ENCODE measurements at places on chromosomes 11 and 22.

DNA sequence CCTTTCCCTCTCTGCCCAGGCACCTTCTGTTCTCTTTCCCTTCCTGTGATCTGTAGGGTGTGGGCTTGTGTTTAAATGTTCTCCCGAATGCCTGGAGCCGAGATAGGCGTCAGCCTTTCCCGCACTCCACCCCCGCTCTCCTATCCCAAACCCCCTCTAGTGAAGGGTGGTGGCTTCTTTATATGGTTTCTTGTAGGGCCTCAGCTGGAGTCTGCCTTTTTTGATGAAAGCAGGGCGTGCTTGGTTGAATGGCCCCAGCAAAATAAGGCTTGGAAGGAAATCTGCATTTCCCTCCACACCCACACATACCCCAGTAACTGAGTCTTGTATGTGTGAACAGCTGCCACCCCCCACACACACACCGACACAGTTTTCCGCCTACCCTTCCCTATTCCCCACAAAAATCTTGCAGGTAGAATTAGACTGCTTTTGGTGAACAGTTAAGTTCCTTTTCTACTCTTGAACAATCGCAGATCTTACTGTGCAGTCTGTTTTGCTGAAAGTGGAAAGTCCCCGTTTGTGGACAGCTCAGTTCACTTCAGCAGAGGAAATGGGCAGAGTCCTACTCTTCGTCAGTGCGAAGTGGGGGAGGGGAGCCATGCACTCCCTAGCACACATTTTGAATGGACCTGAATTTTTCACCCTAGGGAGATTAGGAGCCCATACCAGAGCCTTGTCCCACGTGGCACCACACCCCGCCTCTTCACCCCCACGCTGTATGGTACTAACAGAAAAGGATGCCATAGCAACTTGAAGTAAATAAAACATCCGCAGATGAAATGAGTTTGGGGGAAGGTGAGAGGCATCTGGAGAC lies 25.5 kb upstream of the GRK2 start:
- peak; percentile 32 for DNase-seq

DNA sequence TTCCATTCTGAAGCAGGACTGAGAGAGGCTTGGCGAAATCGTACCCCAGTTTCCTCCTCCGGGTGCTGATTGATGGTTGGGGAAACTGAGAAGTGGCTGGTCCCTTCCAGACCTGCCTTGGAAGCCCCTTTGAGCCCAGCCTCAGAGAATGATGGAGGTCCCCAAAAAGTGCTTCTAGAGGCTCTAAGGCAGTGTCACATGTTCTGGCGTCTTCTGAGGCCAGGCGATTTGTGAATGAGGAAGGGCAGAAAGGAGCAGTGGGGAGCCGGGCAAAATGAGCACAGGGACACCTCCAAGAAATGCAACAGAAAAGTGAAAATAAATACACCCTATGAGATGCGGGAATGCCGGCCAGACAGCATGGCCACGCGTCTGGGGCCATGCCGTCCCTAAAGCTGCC lies 1.0 kb upstream of the LIF start:
- DNase-seq: no peak

- no peak for DNase-seq
These were observed 6.3 kb downstream of the AKIP1 start for GRCh38 chr11:8917157-8917825.

DNA sequence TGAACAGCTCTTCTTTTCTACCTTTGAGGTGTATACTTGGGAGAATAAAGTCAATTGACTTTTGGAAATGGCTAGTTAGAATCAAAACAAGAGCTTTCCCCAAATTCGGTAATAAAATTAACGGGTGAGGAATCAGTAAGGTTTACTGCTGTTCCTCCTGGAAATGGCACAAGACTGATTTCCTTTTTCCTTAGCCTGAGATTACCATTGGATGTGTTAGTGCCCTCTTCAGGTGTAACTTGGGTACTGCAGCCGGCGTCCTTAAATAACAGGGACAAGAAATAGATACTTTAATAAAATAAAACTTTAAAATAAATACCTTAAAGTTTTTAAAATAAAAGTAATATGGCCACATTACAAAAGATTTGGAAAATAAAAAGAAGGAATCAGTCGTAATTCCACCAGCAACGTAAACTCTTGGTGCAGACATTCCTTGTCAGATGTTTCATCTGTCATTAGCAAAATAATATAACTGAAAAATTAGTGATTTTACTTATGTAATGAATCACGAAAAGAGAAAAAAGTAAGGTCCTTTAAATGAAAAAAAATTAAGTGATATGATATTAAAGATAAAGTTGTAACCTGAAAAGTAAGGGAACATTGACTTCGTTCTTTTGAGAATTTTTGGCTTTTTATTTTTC lies 29.7 kb downstream of the ZFTA start:
- peak; percentile 57 for DNase-seq

- no peak for DNase-seq
These were observed 356.3 kb upstream of the CCDC90B start for GRCh38 chr11:83642500-83642899.

- DNase-seq: no peak
These were observed 9.3 kb downstream of the SLC37A2 start for GRCh38 chr11:125072218-125072960.

DNA sequence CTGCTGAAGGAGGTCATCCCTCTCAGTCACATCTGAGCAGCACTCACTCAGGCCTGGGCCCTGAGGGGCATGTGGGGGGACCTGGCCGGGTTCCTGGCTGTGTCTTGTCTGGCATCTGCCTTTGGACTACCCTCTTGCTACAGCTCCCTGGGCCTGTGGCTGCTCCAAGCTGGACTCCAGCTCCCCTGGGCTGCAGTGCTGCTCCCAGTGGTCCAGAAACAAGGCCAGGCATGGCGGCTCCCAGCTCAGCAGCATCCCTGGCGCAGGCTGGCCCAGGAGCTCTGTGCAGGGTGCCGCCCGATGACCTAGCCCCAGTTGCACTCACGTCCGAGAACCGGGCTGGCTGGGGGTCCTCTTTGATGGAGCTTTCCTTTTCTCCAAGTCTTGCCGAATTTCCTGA lies 5.3 kb downstream of the CDPF1 start:
- no peak for DNase-seq

DNA sequence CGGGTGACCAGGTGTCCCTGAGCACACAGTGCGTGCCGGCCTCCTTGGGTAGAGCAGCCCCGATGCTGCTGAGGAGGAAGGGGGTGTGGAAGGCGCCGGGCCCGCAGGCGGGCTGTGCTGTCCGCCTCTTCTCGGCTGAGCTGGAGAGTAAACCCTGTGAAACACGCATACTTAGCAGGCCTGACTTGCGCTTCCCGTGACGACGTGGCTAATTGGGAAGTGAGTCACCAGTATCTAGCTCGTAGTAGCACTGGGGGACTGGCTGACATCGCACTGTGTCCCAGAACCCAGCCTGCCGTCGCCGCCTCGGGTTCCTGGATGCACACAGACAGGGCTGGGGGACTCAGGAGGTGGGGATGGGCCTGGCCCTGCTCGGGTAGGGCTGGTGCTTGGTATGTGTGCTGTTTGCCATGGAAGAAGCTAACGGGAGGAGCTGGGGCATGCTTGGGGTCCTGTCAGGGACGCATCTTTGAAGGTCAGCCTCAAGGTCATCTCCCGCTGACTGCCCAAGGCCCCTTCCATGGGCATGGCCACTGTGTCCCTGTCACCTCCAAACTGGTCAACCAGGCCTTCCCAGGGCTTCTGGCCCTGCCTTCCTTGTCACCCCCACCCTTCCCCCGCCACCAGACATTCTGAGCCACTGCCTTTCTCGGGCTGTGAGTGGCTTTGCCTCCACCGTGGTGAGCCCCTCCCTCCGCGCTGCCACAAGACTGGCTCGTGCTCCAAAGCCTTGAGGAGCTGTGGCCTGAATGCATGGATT lies 1327.0 kb downstream of the BRD1 start:
- no peak for DNase-seq

DNA sequence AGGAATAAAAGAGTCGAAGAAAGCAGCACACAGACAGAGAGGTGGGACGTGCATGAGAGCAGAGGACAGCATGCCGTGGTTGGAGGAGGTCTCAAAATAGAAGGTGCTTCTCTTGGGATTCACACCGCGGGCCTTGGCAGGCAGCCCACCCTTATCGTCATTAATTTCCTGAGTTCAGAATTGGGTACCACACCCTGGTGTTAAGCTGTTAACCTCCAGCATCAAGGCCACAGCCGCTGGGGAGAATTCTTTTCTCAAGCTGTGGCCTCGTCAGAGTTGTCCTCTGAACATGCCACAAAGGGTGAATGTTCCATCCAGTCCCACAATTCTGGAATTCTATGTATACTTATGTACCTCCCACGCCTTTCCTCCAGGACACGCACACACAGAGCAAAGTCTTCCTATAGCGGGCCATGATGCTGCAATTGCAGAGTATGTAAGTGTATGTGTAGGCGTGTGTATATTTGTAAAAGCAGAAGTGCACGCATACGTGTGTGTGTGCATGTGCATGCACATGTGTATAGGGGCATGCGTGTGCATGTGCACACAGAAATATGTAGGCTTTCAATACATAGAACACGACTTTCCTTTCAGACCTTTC lies 39.0 kb downstream of the ADAMTS8 start:
- DNase-seq: no peak

DNA sequence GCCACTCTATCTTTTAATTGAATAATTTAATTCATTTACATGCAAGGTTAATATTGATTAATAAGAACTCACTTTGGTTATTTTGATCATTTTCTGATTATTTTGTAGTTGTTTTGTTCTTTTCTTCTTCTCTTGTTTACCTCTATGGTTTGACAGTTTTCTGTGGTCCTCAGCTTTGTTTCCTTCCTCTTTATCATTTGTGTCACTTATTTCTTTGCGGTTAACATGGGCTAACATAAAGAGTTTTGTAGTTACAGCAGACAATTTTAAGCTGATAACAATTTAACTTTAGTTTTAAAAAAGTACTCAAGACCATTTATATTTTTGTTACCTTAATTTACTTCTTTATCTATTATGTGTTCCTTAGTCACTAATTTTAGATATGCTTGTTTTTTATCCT lies 1032.8 kb upstream of the RAG2 start:
- no peak for DNase-seq

DNA sequence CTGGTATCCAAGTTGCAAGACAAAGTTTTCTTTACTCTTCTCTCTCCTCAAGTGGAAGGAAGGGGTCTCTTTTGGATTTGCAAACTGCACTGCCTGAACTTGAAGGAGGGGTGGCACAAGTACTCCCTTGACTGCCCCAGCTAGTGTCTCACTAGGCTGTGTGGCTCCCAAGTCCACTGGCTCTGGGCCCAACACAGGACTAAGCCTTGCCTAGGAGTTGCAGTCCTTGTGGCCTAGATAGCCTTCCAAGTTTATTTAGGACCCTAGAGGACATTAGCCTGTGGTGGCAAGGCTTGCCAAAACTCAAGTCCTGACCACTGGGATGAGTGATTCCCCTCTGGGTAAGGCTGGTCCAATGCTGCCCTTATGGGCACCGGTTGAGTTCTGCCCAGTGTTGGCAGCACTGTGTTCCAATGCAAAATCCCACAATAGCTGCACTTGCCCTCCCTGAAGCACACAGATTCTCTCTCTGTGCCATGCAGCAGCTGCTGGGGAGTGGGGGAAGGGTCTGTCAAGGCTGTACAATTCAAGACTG lies 10.2 kb upstream of the WEE1 start:
- DNase-seq: no peak

DNA sequence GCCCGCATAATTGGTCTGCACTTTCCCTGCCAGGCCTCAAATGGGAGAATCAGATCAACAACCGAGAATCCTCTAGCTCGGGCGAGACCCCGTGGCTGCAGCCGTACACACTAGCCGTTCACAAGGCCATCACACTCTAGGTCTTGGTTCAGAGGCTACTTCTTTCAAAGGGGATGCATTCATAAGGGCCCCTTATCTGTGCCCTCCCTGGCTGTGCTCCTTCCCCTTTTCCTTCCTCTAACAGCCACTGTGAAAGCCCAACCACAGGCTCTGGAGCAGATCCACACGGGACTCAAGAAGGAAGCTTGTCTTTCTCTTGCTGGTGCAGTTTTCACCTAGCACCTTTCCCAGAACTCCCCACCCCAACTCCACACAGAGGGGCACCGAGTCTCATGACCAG lies 24.5 kb downstream of the SMIM38 start:
- DNase-seq: no peak

- DNase-seq: no peak
These were observed 102.7 kb upstream of the OR9Q1 start for GRCh38 chr11:57920971-57921370.

DNA sequence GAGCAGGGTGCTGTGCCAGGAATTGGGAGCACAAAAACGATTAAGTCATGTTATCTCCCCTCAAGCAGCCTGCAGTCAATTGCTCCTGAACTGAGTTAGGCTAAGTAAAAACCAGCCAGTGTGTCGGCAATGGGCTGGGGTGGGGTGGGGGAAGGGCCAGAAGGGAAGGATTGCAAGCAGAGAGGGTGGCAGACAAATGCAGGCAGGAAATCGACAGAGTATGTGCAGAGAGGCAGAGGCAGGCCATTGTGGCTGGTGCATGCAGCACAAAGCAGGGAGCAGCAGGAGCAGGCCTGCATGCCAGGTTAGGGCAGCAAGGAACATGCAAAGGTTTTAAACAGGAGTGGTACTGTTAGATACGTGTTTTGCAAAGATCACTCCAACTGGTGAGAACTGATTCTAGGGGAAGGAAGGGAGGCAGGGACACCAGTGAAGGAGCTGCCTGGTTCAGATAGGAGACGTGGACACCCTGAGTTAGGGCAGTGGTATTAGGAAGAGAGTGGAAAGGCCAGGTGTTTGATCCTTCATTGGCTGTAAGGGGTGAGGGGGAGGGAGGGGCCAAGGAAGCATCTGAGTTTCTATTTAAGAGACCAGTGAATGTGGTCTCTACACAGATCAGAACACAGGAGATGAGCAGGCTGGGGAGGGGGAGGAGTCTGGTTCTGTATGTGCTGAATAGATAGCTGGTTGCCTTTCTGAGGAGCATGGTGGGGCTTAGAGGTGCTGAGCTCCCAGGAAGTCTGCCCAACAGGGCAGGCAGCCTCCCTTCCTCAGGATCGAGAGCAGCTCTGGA lies 70.8 kb upstream of the PHOX2A start:
- no peak for DNase-seq

GRCh38 chr11:116864531-116864930 lies 27.1 kb upstream of the APOA1 start:
- DNase-seq: no peak

DNA sequence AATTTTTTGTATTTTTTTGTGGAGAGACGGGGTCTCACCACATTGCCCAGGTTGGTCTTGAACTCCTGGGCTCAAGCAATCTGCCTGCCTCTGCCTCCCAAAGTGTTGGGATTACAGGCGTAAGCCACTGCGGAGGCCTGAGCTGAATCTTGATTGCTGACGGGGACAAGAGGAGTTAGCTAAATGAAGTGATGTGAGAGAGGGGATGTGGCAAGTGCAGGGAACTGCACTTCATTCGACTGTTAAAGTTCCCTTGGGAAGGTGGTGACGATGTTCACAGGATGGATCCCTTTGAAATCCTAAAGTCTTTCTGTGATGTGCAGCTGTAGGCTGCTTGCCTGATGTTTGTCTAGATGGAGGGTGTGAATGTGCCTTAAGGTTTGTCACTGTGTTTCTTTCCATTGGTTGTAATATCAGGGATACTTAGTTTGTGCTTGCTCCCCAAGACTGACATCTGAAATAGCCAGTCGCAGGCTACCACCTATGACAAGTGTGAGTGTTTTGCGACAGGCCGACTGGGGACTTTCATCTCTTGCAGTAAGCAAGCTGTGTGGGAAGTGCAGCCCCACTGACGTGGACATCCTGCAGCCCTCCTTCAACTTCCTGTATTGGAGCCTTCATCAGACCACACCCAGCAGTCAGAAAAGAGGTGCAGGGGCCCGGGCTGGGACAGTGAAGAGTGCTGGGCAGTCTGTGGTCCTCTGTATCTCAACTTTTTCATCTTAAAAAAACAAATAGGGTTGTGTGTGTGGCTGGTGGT lies 19.6 kb upstream of the CCDC134 start:
- no peak for DNase-seq

- DNase-seq: no peak
These were observed 282.0 kb downstream of the SBF2 start for GRCh38 chr11:10012068-10012467.

Measured in NCI-H524 (cell line).